ENCODE measurements at places on chromosomes 13 and 19.

GRCh38 chr13:73809561-73809960 is 324.6 kb downstream of the KLF12 start:
- no peak for DNase-seq

DNA sequence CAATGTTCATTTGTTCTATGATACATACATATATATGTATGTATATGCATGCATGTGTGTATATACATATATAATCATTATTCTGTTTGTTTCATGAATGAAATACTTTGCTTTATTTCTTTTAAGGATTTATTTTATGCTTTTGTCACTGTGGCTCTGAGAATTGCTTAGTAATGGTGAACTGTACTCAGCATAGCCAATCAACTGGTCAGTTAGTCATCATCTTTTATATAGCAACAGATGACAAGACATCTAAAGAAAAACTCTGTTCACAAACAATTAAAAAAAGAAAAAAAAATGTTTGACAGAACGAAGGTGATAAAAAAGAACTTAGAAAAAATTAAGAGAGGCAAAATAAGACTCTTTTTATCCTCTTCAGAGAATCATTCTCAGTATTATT is 1440.3 kb downstream of the PCDH9 start:
- DNase-seq, result no peak

GRCh38 chr13:50589139-50589538 is 254.4 kb downstream of the DLEU7 start:
- DNase-seq, result no peak

DNA sequence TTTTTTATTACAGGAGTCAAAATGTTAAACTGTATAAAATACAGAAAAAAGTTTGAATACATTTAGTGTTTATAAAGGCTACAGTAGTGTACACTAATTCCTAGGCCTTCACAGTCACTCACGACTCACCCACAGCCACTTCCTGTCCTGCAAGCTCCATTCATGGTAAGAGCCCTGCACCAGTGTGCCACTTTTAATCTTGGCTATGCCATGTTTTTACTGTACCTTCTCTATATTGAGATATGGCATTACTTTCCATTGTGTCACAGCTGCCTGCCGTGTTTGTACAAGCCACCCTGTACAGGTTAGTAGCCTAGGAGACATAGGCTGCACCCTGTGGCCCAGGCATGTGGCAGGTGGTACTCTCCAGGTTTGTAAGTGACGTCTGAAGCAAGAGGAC is 32.1 kb downstream of the C1QTNF9 start:
- DNase-seq, result no peak

DNA sequence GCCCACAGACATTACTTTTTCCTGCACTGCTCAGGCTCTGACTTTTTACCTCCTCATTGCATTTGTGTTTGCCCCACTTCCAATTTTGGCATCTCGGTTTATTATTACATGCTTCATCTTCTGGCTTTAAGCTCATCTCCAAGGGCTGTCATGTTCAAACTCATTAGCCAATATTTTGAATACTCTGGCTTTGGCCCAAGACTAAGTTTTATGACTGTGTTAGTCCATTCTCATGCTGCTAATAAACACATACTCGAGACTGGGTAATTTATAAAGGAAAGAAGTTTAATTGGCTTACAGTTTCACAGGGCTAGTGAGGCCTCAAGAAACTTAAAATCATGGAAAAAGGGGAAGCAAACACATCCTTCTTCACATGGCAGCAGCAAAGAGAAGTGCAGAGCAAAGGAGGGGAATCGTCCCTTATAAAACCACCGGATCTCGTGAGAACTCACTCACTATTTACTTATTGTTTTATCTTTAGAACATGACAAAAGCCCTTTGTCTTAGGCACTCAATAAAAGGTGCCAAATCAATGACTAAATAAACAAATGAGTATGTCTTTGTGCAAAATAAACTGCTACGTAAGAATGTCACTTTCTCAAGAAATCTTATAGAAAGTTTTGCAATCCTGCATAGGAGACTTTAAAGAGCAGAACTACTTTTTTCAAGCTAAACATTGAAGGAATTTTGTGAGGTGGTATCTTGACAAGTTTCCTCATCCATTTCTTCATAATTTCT is 233.4 kb upstream of the SPRY2 start:
- no peak for DNase-seq

DNA sequence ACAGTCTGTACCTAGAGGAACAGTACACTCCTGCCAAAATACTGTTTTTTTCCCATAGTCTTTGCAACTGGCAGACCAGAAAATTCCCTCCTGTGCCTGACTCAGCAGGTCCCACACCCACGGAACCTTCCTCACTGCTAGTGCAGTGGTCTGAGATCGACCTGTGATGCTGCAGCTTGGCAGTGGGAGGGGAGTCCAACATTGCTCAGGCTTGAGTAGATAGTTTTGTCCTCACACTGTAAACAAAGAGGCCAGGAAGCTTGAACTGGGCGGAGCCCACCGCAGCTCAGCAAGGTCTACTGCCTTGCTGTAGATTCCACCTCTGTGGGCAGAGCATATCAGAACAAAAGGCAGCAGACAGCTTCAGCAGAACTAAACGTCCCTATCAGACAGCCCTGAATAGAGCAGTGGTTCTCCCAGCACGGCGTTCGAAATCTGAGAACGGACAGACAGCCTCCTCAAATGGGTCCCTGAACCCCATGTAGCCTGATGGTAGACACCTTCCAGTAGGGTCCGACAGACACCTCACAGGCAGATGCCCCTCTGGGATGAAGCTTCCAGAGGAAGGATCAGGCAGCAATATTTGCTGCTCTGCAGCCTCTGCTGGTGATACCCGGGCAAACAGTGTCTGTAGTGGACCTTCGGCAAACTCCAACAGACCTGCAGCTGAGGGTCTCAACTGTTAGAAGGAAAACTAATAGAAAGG is 92.7 kb downstream of the SUCLA2 start:
- DNase-seq, result no peak
